NCI-H187 treated with DMSO at 0.1 percent for 48 hours (cell line): ENCODE measurements at places on chromosomes 12 and 14.

GRCh38 chr12:2457933-2458414, 336.8 kb upstream of the FKBP4 start:
- DNase-seq, result no peak

- DNase-seq, result no peak
These were observed 124.5 kb downstream of the PTPRO start for GRCh38 chr12:15446807-15447206.

DNA sequence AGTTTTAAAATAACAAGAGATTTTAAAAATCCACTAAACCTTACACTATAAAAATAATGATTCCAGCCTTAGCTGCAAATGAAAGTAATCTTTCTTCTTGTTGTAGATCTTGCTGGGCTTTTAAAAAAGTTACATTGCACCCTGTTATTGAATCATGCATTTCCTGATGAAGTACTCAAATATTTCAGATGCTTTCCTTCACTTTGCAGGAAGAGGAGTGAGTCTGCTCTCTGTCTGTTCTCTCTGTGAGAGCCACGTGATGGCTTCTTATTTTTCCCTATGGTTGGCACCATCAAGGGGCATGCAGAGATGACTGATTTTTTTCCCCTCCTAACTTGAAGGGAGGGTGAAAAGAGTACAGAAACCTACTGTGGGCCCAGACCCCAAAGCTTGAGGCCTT, 262.7 kb downstream of the ATP23 start:
- DNase-seq, result no peak

- DNase-seq, result no peak
These were observed 25.4 kb upstream of the COL2A1 start for GRCh38 chr12:48029491-48030172.

- no peak for DNase-seq
These were observed 7.2 kb upstream of the ITGB7 start for GRCh38 chr12:53214221-53214620.

DNA sequence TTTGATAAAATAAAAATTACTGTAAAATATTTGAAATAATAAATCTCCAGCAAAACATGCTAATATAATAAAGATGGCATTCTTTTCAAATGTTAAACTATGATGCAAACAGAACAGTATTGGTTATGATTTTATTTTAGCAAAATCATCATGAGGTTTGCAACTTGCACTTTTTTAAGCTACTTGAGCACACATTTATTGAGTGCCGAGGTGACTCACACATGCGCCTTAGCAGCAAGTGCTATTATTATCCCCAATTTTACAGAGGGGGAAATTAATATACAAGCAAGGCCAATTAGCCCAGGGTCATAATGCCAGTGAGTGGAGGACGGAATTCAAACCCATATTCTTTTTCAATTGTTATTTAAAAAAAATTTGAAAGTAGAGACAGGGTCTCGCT, 7.3 kb downstream of the DYRK4 start:
- no peak for DNase-seq

- DNase-seq, result no peak
These were observed 40.0 kb downstream of the MYBPC1 start for GRCh38 chr12:101634724-101635123.

- DNase-seq, result no peak
These were observed 10.2 kb downstream of the EP400 start for GRCh38 chr12:131959641-131960589.

GRCh38 chr12:51771008-51771407, 77.5 kb downstream of the FIGNL2 start:
- no peak for DNase-seq

DNA sequence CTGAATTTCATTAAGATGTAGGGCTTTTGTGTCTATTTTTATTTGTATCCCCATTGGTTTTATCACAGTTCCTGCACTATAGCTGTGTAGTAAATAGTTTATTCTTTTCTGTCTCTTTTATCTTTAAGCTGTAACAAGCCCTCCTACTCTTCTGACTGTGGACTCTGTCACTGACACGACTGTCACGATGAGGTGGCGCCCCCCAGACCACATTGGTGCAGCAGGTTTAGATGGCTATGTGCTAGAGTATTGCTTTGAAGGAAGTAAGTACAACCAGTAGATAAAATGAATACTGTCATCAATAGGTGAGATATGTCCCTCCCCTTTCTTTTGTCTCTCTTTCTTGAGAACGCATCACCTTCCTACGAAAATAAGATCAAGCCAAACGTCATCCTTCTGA, 34.1 kb upstream of the CHPT1 start:
- DNase-seq, result no peak

DNA sequence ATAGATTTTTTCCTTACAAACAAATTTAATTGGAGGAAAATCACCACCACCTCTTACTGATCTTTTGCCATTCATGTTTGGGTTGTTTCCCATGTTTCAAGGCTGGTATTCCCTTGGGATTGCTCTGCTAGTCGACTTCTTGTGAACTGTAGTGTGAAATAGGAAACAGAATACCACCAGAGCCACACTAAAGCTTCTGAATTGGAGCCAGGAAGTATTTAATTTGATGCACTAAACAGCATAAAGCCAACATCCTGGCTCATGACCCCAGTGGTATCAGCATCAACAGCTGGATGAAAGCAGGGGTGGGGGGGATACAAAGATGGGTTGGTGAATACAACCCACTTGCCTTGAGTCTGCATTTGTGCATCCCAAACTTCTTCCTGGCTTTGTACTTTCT, 127.5 kb downstream of the TBC1D30 start:
- DNase-seq, result no peak

DNA sequence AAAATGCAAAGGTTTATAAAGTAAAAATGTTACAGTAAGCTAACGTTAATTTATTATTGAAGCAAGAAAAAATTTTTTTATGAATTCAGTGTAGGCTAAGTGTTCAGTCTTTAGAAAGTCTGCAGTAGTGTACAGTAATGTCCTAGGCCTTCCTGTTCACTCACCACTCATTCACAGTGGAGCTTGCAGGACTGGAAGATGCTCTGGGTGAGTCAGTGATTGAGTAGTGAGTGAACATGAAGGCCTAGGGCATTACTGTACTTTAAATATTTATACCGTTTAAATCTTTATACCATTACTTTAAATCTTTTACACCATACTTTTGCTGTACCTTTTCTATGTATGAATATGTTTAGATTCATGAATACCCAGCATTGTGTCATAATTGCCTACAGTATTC, 120.3 kb upstream of the SLC38A4 start:
- DNase-seq, result no peak

GRCh38 chr12:84506282-84506681, 406.3 kb downstream of the SLC6A15 start:
- DNase-seq, result no peak

DNA sequence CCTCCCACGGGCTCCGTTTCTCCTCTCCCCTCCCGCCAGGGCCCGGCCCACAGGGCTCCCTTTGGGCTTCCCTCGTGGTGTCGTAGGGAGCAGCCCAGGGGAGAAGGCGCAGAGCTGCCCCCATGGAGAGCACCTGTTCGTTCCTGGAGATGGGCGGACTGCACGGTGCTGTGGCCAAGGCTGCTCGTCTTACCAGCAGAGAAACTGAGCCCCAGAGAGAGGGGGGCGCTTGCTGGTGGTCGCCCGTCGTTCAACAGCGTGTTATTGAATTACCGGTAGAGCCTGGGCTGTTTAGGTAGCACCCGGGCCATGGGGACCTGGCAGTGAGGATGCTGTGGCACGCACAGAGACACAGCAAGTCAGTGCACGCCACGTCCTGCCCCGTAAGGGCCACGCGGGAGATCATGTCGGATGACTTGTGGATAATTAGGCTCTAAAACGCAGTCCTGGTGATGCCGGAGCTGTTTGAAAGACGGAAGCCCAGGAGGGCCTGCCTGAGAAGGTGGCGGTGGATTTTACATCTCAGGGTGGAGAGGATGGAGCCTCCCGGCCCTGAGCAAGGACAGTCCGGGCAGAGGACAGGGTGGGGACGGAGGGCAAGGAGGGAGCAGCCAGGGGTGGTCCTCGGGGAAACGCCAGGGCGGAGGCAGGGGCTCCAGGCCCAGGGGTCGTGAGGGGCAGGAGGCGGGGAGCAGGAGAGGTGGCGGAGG, 134.4 kb downstream of the ADGRD1 start:
- no peak for DNase-seq

DNA sequence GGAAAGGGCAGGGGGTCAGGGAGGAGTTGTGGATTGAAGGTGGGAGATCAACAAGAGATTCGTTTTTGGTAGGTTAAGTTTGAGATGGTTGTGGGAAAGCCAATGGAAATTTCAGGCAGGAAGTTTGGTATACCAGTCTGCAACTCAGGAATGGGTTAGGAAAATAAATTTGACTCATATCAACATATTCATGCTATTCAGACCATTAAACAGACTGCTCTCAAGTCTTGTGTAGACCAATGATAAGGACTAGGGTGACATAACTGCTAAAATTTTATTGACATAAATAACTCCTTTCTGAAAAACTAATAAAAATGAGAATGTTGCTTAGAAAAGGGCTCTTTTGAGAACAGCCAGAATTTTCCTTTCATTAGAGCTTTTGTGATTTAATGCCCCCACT, 60.0 kb downstream of the PLEKHA5 start:
- no peak for DNase-seq

- DNase-seq, result no peak
These were observed 64.7 kb downstream of the TMCC3 start for GRCh38 chr12:94585626-94586025.
